Fibroblast of skin of abdomen (primary cell): ENCODE measurements at places on chromosomes 16 and 17.

GRCh38 chr17:8885967-8886684 lies 18.7 kb upstream of the PIK3R6 start:
- no peak for DNase-seq

DNA sequence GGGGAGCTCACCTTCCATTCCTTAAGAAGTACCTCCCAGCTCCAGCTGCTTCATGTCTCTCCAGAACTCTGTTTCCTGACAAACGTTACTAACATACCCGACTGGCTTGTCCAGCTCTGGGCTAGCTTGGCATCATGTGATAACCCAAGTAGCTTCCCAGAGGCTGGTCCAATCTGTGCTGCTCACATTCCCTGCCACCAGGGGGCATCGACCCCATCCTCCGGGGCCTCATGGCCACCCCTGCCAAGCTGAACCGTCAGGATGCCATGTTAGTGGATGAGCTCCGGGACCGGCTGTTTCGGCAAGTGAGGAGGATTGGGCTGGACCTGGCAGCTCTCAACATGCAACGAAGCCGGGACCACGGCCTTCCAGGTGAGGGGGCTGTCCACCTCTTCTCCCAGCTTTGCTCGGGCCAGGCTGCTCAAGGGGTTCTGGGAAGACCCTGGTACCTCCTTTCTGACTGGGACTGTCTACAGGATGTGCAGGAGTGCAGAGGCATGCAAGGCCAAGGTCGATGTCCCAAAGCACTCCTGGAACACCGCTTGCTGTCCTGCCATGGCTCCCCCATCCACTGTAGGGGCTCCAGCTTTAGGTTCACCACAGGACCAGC lies 7.6 kb downstream of the EPX start:
- DNase-seq = peak; percentile 36

- DNase-seq = peak; percentile 27
Measured at GRCh38 chr16:77963185-77964044, 58.9 kb upstream of the CLEC3A start.

DNA sequence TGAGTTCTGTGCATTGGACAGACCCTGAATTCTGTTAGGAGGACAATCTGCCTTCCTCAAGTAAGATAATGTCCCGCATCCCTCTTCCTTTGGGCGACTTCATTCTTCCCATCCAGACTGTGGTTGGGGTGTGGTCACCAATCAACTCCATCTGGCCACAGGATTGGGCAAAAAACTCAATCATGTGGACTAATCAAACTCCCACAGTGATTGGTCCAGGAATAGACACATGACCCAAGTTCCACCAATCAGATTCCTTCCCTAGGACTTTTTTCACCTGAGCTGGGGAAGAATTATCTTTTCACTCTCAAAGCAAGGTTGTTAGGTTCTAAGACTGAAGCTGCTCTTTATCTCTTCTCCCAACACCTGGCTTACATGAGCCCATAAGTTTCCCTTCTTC lies 13.2 kb upstream of the NKD1 start:
- no peak for DNase-seq

DNA sequence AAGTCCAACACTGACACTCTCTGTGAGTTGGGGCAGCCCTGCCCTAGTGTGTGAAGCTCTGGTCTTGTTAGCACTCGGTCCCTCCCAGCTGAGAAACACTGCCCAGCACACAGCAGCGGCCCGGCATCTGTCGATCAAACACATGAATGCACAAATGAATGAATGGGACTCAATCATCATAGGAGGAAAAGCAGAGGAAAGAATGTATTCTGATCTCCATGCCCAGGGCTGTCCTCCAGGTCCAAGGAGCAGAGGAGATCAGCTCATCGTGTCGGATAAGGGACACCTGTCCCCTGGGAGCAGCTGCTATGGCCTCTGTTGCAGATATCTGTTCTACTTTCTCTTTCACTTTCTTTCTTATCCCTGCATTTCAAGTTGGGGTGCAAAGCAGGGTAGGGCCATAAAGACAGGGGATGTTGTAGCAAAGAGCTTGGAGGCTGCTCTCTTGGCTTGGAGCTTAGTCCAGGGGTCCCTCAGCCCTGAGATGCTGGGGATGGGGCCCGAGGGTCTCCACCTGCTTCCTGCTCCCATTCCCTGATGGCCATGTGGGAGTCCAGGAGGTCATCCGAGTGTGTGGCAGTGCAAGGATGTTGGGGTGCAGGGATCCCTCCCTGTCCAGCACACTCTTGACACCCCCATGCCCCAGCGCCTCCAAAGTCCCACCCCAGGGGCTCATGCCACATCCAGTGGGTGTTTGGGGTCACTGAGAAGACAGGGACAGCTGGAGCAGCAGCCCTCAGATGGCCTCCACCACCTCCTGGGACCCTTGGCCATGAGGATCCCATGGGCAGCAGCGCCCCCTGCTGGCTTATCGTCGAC lies 88.2 kb downstream of the IRF8 start:
- no peak for DNase-seq

- DNase-seq = no peak
Measured at GRCh38 chr16:72464597-72465368, 292.8 kb upstream of the PMFBP1 start.

DNA sequence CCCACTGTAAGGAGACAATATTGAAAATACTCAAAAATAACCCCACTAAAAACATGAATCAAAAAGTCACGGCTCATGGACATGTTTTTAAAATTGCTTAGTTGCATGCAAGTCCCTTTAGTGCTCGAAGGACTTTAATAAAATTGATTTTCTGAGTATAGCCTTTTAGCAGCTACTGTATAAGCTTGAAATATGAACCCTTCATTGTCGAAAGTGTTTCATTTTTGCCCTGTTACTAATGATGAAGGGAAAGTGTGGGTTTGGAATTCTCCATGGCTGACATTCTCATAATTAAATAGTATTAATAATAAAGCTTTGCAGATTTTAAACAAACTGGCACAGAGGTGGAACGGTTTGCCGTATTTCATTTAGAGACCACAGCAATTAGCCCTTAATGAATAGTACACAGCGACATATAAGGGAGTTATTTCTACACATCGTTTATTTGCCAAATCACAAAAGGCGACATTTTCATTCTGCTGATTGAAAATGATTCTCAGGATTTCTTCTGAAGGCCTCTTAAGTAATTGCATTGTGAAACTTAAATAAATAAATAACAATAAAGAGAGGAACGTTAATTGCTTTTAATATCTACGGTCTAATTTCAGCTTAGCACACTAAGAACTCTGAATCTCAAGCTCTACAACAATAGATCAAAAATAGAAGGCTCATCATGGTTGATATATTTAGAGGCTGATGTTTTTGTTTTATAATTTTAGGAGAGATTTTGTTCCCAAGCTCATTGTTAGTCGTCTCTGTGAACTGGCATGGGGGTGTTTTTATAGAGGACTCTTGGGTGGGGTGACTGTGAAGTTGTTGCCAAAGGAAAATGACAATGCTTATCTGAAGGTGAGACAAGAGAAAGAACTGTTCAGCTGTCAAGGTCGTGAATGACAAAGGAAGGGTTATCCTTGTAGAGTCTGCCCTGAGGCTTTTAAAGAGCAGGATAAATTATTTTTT lies 60.6 kb downstream of the IRX6 start:
- no peak for DNase-seq

- DNase-seq = no peak
Measured at GRCh38 chr16:61007694-61008093, 1028.5 kb downstream of the CDH8 start.

DNA sequence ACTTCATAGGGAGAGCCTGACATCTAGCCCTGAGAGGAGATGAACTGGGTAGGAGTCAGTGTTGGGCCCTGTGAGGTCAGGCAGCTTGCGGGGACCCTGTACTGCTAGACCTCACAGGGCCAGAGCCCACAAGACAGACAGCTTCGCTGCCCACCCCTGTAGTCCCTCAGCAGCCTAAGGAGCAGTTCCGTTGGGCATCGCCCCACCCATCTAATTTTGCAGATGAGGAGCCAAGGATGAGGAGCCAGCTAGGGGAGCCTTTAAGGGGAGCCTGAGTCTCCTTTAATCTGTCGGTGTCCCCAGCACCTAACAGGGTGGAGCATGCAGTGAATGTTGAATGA lies 755 bp upstream of the TUFM start:
- DNase-seq = no peak
